ENCODE measurements at places on chromosomes 7 and 10. TPM values are rescaled to one million over a fixed set of nuclear protein-coding genes. Genes with fewer than 3 reads are reported as not detected.

SPDYE8 gene
- total RNA-seq, result 0.10 TPM

AHR gene
- 143 TPM for total RNA-seq

SKAP2 gene
- total RNA-seq, result 11.4 TPM

TEX47 gene
- total RNA-seq, result not detected

PRKCQ gene
- total RNA-seq, result 2.7 TPM

H2AZ2 gene
- total RNA-seq, result 143 TPM

SPDYE5 gene
- total RNA-seq, result not detected

GRCh38 chr7:132757783-132758182 lies 181.5 kb upstream of the PLXNA4 start:
- no peak for DNase-seq

GRCh38 chr7:138698281-138698680 lies 2.9 kb downstream of the SVOPL start:
- no peak for DNase-seq

DNA sequence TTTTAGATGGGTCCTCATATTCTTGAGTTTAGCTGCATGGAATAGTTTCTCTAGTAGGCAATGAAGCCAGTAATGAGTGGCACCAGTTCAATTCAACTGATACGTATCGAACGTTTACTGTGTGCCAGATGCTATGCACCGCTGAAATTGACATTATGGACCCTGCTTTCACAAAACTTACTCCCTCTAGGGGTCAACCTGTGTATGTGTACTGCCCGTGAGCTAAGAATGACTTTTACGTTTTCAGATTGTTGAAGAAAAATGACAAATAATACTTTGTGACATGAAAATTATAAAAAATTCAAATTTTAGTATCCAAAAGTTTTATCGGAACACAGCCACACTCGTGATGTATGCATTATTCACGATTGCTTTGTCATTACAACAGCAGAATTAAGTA lies 95.5 kb downstream of the ZMYND11 start:
- no peak for DNase-seq

DNA sequence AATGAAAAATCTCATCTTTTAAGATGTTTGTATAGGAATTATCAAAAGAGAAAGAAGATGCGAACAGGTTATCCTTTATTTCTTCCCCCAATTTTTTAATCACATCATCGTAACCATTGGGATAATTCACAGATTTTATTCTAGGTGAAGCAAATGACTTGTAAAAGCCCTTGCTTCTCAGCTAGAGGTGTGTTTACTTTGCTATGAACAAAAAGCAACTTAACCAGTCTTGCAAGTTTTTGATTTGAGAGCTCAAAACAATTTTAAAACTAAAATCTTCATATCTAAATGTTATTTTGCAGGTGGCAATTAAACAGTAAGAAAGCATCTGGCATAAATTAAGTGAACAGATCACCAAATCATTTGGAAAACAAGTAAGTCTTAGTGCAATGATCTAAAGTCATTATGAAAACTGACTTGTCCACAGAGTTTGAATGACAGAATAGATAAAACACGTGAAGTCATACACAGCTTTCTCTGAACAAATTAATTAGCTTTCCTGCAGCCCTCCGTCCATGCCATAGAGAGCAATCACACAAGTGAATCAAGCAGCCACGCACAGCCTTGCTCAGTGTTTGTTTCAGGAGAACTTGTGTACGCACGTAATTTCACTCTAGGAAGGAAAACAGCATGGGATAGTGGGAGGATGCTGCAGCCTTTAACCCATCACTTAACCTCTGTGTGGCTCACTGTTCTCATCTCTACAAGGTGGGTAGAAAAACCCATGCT lies 85.0 kb upstream of the ZNF800 start:
- no peak for DNase-seq

DNA sequence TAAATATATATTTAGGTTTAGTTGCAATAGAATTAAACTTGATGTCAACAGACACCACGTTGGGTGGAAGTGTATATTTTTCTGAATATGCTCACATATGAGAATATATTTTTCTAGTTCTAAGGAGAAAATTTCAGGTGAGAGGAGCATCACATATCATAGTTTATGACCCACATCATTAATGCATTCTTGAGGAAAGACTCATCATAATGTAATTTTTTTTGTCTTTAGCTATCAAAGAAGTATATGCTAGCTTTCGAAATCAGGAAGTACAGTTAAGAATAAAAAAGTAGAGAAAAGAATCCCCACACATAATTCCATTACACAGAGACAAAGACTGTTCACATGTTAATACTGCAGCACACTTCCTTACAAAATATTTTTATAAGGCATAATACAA lies 30.4 kb downstream of the A1CF start:
- DNase-seq, result no peak

DNA sequence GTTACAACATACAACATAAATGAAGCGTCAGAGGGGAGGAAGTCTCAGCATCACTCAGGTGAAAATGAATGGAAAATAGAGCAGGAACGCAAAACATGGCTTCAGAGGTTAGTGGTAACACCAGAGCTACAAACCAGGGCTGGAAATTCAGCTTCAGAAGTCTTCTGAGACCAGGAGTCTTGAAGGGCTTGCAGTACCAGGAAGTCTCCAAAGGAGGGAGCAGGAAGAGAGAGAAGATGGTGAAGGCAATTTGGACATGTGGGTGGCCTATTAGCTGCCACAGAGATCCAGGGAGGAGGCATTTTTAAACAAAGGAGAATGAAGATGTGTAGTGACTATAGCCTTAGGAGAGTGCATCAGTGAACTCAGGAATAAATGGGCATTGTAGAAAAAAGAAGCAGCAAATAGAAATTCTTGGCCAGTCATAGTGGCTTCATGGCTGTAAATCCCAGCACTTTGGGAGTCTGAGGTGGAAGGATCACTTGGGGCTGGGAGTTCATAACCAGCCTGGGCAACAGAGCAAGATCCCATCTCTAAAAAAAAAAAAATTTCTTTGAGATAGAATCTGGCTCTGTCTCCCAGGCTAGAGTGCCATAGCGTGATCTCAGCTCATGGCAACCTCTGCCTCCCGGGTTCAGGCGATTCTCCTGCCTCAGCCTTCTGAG lies 9.3 kb upstream of the TET1 start:
- DNase-seq, result peak; percentile 30

- DNase-seq, result no peak
Observed at GRCh38 chr7:85167636-85168035, 19.2 kb downstream of the SEMA3D start.

- DNase-seq, result peak; percentile 31
Observed at GRCh38 chr10:22624287-22624738, 90.1 kb downstream of the PIP4K2A start.

DNA sequence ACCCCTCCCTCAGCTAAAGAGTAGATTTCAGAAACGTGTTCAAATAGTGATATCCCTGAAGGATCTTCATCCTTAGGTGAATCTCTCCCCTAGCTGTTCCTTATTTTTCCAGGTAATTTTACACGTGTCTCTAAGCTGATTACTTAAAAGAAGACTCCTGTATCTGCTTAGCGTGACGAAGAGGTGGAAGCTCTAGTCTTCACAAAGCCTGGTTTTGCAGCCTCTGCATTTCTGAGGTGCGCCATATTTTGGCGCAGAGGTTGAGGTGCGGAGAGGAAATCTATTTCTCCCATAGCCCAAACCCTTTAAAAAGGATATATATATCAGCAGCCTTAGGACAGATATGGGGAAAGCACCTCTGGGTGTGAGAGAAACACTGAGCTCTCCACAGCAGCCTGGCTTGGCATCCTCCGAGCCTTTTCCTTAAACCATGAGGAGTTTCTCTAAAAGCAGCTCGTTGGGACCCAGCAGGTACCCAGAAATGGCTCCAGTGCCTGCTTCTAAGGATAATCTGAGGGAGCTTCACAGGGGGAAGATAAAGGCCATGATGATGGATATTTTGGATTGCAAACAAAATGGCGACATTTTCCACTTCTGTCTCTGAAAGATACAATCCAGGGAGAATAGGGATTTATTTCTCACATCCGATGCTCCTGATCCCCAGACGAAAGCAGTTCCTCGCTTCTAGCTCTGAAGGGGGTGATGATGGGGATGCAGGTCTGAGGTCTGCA lies 3.0 kb upstream of the HOXA2 start:
- no peak for DNase-seq

GRCh38 chr10:33556620-33557019 lies 222.2 kb upstream of the NRP1 start:
- DNase-seq, result no peak

DNA sequence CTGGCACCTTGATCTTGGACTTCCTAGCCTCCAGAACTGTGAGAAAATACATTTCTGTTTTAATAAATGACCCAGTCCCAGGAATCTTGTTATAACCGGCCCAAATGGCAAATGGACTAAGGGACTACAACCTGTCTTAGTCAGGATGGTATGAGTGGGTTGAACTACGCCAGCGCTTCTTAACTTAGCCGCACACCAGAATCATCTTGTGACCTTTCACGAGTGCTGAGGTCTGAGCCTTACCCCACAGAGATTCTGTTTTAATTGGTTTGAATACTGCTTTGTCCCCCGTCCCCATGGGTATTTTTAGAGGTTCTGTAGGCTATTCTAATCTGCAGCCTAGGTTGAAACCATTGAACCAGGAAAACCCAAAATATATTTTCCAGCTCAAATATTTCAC lies 48.0 kb downstream of the PFKFB3 start:
- DNase-seq, result no peak

DNA sequence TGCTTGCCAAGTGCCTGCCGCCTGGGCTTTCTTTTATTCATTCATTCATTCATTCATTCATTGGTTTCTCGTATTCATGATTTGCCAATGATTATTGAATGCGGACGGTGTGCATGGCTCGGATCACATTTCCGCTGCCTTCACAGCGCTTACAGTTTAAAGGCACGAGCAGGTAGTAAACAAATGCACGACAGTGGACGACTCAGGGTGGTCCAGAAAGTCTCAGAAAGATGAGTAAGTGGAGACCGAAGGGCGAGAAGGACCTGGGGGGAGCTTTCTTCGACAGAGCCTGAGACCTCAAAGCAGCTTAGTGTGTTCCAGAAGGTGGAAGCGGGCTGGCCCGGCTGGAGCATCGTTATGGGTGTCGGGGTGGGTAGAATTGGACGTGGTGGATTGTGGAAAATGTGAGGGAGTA lies 506 bp downstream of the MCM10 start:
- DNase-seq, result peak; percentile 12

GRCh38 chr7:17185690-17186070 lies 112.8 kb upstream of the AHR start:
- DNase-seq, result no peak

- DNase-seq, result peak; percentile 53
Observed at GRCh38 chr7:15326044-15326644, 235.7 kb downstream of the AGMO start.

DNA sequence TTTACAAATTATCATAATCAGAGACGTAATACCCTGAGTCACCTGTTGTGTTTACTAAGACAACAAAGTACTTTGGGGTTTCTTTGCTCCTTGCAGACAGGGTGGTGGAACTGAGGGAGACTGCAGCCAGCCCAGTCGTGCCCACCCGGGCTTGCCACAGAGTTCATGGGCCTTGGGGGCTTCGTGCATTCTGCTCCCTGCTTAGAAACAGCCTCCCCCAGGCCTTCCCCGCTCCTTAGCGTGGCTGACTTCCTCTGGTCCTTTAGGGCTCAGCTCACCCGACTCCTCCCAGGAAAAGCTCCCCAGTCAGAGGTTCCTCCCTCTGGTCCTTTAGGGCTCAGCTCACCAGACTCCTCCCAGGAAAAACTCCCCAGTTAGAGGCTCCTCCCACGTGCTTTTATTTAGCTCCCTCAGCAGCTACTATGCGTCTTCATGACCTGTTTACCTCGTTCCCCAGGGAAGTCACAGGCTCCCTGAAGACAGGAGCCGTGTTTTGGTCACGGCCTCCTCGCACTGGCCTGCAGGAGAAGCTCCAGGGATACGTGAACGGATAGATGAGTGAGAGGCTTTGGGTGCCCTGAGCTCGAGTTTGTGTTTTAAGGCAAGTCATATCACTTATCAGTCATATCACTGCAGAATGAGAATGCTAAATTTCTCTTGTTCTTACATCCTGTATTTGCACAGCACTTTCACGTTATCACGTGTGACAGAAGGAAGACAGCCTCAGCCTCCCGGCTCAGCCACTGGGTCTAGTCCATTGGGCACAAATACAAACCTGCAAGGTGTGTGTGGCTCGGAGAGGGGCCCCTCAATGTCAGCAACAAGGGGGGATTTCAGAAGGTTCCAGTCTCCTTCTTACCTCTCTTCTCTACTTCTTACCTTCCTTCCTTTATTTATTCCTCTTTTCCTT lies 52.7 kb upstream of the VIPR2 start:
- no peak for DNase-seq

DNA sequence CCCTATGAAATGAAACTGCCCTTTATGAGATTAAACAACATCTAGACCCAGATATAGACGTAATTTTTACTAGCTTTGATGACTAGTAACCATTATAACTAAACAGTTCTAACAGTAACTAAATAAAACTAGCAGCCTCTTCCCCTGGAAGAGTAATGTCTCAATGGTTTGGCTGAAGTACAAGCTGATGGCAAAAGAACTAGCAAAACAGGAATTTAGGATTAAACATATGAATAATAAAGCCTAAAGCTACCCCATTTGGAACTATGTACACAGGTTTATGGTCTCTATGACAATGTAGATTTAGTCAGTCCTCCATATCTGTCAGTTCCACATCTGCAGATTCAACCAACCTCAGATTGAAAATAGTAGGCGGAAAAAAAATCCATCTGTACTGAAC lies 6.4 kb downstream of the DPY19L1 start:
- DNase-seq, result no peak

DNA sequence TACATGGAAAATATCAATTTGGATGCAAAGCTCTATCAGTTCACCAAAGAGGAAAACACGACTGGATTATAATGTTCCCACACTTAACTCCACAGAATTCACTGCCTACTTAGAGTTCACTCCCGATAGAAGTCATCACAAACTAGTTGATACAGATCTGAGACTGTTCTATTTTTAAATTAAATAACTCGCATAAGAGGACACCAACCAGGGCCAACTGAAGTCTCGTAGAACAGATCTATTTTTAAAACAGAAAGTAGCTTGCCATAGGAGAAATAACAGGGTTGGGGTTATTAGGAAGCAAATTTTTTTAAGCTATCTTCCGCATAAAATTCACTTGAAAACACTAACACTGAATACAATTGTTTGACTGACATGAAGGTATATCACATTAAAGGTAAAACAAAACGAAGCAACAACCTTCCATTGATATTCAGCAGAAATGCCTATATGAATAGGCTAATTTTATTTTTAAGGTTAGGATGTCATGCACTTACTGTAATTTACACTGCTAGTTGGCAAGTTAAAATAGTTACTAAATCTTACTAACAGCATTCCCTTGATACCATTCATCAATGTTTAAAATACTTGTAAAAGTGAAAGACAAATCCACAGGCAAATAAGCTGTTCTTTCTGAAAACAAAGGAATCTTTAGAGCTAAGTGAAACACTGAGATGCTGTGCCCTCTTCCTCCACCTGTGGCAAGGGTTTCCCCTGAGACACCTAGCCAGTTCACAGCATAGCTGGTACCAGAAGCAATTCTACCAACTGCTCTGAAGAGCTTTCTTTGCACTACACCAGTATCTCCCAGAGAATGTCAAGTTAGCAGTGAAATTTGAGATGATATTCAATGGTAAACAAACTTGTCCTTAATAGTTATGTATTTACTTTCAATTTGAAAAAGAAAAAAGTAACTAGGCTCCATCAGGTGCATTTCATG lies 186.7 kb upstream of the ANK3 start:
- no peak for DNase-seq

- DNase-seq, result no peak
Observed at GRCh38 chr7:82263920-82264782, 179.4 kb downstream of the CACNA2D1 start.
